ENCODE measurements at places on chromosomes 3 and 15.

GRCh38 chr15:35481992-35482391 lies 64.0 kb downstream of the DPH6 start:
- no peak for DNase-seq

DNA sequence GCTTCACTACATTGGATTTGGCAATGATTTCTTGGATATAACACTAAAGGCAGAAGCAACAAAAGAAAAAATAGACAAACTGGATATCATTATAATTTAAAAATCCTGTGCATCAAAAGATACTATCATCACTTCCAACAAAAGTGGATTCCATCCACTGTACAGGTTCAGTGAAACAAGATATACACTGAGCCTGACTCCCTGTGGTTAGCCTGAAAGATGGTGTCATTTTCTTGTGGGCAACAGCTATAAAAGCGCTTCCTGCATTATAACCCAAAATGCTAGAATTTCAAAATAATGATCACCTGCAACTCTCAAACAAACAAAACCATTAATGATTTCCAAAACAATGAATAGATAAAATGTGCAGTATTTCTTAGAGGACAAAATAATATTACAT lies 39.6 kb upstream of the TBC1D23 start:
- no peak for DNase-seq

- no peak for DNase-seq
Observed at GRCh38 chr15:35448294-35448693, 97.7 kb downstream of the DPH6 start.

- DNase-seq = no peak
Observed at GRCh38 chr3:32616267-32616962, 45.8 kb upstream of the DYNC1LI1 start.

- DNase-seq = no peak
Observed at GRCh38 chr3:185687271-185687878, 101.3 kb downstream of the SENP2 start.

DNA sequence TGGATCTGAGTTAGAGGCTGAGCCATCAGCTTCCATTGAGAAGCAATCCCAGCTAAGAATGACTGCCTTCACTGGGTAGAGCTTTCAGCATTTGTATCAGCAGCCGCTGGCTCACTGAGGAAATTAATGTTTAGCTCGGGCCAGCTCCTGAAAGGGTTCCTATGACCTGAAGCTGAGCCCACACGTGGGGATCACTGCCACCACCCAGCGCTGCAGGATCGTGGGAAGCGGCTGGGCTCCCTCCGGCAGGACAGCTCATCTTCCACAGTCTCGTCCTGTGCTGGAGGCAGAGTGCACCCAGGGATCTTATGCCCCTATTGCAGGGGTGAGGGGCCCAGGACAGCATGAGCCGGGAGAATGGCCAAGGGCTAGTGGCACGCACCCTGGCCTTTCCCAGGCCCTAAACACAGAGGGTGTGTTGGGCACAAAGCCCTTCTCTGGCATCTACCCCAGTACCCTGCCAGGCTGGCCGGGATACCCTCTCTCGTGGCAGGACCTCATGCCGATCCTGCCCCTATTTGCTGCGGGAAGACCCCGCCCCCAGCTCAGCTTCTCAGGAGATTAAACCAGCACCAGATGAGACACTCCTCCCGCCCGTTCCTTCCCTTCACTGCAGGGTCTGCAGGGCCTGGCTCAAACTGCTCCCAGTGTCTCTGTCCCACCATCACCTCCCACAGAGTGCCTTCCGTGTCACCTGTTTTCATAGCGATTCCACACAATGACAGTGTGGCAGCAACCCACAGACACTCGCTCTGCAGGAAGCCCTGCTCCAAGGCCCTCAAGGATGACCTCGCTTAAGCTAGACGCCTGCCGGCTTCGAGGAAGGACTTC lies 28.5 kb downstream of the KLHL25 start:
- DNase-seq = no peak

GRCh38 chr15:42010434-42010833 lies 10.4 kb downstream of the PLA2G4E start:
- no peak for DNase-seq

GRCh38 chr3:138289701-138290100 lies 40.0 kb downstream of the NME9 start:
- no peak for DNase-seq

GRCh38 chr3:49616491-49616941 lies 57.6 kb upstream of the APEH start:
- no peak for DNase-seq

GRCh38 chr3:58411036-58411435 lies 22.6 kb downstream of the PDHB start:
- DNase-seq = no peak

- no peak for DNase-seq
Observed at GRCh38 chr3:43581343-43581742, 40.5 kb downstream of the ANO10 start.

DNA sequence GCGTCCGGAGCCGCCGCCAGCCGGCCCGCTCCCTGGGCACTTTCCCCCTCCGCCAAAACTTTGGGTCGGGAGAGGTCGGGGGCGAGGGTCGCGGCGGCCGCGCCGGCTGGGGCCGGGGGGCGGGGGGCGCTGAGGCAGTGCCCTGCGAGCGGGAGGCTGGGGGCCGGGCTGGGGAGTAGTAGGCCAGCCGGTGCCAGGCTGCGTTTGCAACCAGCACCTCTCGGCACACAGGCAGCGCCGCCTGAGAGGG lies 452 bp downstream of the BBX start:
- peak; percentile 31 for DNase-seq
